Suppressor macrophage (primary cell): ENCODE measurements at places on chromosomes 12 and 14.

- no peak for DNase-seq
These were observed 222.5 kb upstream of the DDHD1 start for GRCh38 chr14:53375599-53375998.

DNA sequence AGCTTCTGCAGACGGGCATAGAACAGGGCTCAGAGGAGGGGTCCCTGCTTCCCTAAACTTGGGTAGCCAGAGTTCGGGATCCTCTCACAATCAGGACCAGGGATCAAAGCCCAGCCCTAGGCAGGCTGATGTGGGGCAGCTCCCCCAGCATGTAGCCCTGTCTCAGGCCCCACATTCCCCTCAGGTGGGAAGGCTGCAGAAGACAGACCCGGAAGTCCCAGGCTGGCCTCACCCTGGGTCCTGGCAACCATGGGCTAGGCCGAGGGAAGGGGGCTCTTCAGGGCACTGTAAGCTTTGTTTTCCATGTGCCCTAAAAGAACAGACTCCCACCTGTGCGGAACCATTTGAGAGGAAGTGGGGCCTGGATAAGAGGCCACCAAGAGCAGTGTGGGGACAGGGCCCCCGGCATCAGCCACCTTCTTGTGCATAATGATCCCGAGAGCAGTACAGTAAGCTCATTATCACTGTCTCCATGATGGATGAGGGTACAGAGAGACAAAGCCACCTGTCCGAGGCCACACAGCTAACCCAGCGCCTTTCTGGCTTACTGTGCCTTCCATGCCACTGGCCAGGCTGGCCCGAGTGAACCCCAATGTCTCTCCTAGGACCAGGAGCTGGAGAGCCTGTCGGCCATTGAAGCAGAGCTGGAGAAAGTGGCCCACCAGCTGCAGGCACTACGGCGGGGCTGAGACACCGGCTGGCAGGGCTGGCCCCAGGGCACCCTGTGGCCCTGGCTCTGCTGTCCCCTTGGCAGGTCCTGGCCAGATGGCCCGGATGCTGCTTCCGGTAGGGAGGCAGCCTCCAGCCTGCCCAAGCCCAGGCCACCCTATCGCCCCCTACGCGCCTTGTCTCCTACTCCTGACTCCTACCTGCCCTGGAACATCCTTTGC lies 11.5 kb downstream of the CHGA start:
- no peak for DNase-seq

DNA sequence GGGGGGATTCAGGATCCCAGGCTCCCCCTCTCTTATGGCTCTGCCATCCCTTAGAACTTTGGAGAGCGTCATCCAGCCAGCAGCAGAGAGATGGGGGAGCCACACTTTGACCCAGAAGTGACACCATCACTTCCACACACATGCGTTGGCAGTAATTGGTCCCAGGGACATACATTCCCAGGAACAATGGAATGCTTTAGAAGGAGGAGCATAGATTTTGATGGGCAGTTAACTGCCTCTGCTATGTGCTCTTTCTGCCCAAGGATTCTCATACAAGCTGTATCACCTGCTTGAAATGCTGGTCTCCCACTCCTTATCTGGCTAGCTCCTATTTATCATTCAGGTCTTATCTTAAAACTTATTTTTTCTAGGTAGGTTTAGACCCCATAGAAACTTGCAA lies 109.0 kb upstream of the RPH3A start:
- DNase-seq: no peak

DNA sequence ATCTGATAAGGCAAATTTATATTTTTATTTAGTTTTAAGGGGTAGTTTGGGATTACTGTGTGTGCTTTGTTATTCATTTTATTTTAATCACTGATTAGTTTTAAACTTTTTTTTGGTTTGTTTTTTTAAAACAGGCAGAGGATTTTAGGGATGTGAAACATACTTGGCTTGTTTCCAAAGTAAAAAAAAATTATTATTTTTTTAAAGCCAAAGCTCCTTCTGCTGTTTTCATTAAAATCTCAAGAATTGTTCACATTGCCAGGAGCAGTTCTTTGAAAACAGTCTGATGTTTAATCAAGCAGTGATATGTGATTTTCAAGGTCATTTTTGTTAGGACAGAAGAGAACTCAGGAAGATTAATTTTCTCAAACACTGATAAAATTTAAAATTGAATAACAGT lies 11.2 kb downstream of the TTC8 start:
- no peak for DNase-seq

DNA sequence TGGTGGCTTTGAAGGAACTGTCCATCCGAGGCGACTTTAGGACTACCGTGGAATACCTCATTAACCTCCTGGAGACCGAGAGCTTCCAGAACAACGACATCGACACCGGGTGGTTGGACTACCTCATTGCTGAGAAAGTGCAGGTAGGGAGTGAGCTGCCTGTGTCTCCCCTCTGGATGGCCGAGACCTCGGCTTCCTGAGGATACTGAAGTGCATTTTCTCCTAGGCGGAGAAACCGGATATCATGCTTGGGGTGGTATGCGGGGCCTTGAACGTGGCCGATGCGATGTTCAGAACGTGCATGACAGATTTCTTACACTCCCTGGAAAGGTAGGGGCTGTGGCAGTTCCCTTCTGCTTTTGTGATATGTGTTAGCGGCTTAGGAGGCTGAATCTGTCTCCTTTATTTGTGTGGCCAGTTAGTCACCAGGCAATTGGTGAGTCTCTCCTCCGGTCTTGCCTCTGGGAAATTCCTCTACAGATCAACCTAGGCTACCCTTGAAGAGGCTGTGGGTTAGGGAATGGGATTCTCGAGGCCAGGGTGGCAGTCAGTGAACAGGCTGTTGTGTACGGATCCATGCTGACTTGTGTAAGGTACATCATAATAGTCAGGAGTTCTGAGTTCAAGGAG lies 75.3 kb downstream of the ACACB start:
- DNase-seq: no peak
